Head of caudate nucleus (tissue), 42 donors: ENCODE measurements at places on chromosomes 7 and 10.

GRCh38 chr10:50421026-50421719 lies 169.9 kb upstream of the ASAH2 start:
- DNase-seq, result peak; percentile 58

GRCh38 chr10:119614686-119615085 lies 17.9 kb upstream of the TIAL1 start:
- no peak for DNase-seq

- no peak for DNase-seq
Observed at GRCh38 chr10:129179972-129180678, 286.9 kb upstream of the MGMT start.

DNA sequence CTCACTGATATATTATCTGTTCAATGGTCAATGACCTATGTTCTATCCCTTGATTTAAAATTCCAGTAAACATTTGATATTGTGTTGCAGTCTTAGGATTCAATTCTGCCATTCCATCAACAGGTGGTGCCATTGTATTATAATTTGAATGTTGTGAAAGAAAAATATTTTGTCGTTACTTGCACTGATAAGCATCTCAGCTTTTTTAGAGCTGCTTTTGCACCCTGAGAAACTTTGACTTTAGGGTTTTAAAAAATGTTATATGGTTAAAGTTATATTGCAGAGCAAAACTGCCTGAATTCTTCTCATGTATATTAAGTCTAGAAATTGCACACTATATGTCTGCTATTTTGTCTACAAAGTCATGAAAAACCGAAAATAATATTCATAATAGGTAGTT lies 18.8 kb upstream of the MINDY3 start:
- no peak for DNase-seq

- DNase-seq, result no peak
Observed at GRCh38 chr7:101903515-101903868, 86.1 kb downstream of the CUX1 start.

- DNase-seq, result no peak
Observed at GRCh38 chr7:69808391-69808790, 210.1 kb downstream of the AUTS2 start.

DNA sequence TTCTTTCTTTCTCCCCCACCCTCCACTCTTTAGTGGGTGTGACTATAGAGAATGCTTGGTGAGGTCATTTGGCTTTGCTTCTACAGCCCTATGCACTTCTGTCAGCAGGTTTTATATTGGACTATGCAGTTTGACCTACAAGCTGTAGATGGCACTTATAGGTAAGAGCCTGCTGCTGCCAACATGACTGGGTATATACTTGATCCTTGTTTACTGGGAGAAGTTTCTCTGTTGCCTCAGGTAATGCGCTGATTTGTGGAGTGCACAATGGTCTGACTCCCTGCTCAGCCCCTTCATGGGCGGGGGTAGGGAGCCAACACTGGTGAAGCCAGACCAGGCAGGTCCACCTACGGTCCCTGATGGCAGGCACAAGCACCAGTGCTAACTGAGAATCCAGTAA lies 33.7 kb upstream of the C7orf33 start:
- no peak for DNase-seq

DNA sequence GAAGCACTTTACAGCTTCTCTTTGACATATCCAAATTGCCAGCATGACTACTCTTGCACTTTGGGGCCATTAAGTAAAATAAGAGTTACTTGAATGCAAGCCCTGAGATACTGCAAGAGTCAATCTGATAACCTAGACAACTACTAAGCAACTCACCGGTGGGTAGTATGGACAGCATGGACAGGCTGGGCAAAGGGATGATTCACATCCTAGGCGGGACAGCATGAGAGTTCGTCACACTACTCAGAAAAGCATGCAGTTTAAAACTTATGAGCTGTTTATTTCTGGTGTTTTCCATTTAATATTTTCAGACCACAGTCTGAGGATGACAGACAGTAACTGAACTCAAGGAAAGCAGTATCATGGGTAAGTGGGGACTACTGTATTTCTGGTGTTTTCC lies 84.0 kb downstream of the ORC5 start:
- DNase-seq, result no peak

DNA sequence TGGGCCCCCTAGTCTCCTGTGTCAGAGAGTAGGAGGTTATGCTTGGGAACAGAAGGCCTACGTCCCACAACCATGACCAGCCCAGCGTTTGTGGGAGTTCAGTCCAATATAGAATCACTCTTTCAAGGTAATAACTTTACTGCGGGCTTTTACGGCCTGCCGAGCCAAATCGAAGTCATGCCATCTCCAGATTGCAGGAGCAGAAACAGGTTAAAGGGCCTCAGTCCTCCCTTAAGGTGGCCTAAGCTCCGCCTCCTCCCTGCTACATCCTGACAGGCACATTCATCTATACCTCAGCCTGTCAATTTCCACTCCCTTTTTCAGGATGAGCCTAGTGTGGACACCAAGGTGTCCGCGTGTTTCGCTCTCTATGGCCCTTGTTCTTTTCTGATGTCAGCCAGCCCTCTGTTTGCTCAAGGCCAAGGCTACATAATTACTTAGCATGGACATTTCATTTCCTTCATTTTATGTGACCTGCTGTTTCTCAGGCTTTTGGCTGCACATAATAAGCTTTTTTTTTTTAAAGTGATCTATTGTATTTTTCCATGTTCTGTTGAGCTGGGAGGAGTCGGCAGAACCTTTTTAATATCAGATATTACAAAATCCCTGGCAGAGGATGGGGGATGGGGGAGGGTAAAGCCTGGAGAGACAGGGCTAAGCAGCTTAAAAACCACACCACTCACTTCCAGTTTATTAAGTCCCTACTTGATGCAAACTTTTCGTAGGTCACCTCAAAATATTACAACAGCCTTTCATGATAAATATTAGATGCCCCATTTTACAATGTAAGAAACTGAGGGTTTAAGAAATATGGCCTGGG lies 84.6 kb downstream of the CACNB2 start:
- DNase-seq, result no peak

DNA sequence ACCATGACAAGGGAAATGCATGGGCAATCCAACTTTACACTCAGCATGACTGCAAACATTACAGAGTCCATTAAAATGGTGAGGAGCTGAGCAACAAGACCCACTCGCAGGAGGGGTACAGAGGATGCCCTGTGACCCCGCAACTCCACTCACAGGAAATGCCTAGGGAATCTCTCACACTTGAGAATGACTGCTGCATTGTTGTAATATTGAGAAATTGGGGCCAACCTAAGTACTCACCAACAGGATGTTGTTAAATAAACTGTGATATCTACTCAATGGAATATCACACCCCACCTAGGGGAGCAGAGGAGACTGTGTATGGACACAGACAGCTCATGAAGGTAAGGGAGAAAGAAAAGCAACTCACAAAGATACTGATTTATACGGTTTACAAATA lies 53.4 kb upstream of the CAMK2B start:
- no peak for DNase-seq

DNA sequence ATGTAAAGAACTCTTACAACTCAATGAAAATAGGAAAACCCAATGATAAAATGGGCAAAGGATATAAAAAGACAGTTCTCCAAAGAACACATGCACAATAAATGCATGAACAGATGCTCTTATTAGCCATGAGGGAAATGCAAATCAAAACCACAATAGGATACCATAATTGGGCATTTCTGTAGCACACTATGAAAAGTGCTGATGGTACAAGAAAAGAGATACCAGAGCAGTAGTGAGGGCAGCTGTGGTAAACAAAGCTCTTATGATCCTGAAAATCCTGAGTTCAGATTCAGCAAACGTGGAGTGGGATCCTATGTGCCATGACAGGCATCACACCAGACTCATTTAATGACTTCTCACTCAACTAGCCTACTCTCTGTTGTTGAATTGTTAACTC lies 96.7 kb upstream of the SLC25A13 start:
- DNase-seq, result no peak

DNA sequence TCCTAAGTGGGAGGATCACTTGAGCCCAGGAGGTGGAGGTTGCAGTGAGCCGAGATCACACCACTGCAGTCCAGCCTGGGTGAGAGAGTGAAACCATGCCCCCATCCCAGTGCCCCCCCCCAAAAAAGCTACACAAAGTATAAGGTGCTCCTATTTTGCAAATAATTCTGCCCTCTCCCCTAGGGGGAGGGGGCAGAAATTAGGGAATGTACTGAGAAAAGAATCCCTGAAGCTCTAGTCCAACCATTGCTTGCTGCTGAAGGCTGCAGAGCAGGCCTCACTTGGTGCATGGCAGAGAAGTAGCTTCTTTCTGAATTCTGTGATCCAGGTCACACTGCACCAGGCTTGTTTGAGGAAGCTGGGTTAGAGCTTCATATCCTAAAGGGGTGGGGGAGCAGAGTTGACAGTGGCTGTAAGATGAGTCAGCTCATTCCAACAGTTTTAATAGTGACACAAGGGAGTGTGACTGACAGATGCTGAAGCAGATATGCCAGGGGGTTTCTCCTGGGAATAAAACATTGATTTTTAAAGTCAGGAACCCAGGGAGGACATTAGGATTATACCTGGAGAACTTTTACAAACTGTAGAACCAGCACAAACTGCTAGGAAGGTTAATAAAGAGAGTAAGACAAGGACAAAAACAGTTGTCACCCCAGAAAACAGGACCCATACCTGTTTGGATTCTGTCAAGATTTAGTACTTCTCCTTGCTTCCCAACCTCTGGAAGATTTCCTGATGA lies 32.8 kb upstream of the STRIP2 start:
- no peak for DNase-seq

- no peak for DNase-seq
Observed at GRCh38 chr7:141696348-141696747, 5.6 kb downstream of the DENND11 start.

- DNase-seq, result no peak
Observed at GRCh38 chr7:27162561-27163287, 2.6 kb downstream of the HOXA9 start.

- peak; percentile 49 for DNase-seq
Observed at GRCh38 chr10:108358912-108359311, 1194.4 kb upstream of the SORCS1 start.

DNA sequence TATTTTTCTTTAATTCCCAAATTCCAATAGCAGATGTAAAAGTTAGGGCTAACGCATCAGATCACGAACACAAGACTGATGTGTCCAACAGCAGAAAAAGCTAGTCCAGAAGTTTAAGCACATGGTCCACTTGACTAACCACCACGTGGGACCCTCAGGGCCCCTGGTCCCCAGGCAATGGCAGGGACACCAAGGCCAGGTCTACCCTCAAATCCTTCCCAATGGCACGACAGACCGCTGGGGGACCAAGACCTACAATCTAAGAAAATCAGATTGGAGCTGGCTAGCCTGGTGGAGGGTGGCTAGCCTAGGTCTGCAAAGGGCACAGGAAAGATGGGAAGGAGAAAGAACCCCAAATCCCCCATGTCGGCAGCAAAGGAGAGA lies 1.5 kb downstream of the GIGYF1 start:
- DNase-seq, result no peak

DNA sequence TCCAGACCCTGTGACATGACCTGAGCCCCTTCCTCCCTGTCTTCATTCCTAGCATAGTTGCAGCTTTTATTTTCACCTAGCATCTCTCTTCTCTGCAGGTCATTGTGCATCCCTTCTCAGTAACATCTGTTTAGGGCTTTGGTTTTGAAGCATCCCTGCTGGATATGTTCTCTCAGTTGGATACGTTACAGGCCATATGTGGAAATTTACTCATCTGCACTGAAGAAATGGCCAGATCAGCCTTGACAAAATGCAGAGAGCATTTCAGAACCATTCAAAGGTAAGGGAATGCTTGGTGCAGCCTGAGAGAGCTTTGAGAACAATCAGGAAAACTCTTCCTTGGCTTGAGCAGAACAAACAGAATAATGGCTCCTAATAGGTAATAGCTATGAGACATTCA lies 647.0 kb downstream of the KCNMA1 start:
- no peak for DNase-seq

- no peak for DNase-seq
Observed at GRCh38 chr7:158032561-158033115, 555.0 kb downstream of the PTPRN2 start.

GRCh38 chr7:116727432-116728009 lies 55.5 kb downstream of the MET start:
- DNase-seq, result no peak

GRCh38 chr7:4297165-4297917 lies 384.8 kb upstream of the FOXK1 start:
- no peak for DNase-seq

DNA sequence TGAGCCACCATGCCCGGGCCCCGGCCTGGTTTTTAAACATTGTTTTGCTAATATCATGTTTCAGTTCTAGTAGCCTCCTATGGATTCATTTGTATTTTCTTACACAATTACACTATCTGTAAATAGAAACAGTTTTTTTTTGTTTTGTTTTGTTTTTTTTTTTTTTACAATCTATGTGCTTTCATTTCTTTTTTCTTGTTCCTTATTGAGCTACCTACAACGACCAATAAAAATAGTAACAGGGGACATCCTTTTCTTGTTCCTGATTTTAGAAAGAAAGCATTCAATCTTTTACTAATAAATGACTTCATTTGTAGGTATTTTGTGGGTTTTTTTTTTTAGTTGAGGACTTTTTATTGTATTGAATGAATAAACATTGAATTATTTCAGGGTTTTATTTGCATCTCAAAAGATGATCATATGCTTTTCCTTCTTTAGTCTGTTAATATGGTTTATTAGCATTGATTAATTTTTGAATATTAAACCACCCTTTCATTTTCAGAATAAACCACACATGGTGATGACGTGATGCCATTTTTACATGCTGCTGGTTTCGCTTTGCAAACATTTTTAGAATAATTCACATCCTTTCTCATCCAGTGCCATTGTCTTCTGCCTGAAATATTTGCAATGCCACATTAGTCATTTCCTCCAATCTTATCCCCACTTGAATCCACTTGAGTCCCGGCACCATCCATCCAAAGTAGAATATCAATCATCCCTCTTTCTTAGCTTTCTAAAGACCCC lies 18.1 kb upstream of the AKR1E2 start:
- DNase-seq, result no peak

- DNase-seq, result no peak
Observed at GRCh38 chr7:50662041-50662694, 97.0 kb upstream of the DDC start.

GRCh38 chr10:114957673-114958072 lies 19.7 kb downstream of the TRUB1 start:
- no peak for DNase-seq

DNA sequence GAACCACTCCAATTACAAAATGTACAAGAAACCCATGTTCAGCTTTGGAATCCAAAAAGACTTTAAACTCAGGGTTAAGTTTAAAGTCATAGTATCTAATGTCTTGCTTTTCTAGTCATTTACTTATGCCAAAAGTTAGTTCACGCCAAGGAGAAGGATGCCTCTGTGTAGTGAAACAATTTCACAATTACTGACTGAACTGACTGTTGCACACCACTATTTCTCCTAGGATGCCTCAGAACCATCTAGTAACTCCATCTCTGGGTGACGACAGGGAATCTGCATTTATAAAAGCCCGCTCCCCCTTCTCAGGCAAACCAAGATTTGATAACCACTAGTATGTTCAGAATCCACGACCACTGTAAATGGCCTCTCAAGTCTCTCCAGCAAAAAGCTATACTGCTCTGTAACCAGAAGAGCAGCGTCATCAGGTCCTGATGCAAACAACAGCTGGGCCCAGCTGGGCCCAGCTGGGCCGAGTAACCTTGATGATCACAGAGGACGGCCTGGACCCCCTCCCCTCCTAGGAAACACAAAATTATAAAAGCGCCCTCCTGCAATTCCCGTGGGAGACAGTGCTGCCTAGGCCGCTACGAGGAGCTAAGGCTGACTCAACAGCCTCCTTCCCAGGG lies 680 bp upstream of the ADO start:
- no peak for DNase-seq
